Thoracic aorta (tissue), 2 donors: ENCODE measurements at places on chromosomes 6 and 20. TPM values are rescaled to one million over a fixed set of nuclear protein-coding genes. Genes with fewer than 3 reads are reported as not detected.

Gene SLC17A9
- 17.9 TPM for total RNA-seq

DNA sequence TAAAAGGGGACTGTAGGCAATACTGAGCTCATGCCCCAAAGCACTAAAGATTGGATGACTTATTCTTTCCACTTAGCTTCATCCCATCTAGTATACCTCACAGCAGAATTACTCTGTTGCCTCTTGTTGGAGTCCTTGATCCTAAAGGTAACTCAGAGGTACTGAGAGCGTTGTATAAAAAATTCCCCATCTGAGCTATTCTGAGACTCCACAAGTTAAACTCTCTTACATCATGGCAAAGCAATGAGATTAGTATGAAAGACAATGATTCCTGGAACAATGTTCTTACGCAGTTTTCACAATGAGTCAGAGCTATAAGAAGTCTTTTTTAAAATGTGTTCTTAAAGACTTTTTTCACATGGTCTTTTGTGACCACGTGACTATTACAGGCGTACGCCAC lies 370.1 kb downstream of the ADGRB3 start:
- DNase-seq: no peak

Gene LY6G6C
- not detected for total RNA-seq

Gene SLC16A10
- total RNA-seq: 32.4 TPM

- no peak for DNase-seq
Observed at GRCh38 chr6:107345393-107345792, 114.0 kb downstream of the PDSS2 start.

Gene PMEPA1
- total RNA-seq: 104 TPM

DNA sequence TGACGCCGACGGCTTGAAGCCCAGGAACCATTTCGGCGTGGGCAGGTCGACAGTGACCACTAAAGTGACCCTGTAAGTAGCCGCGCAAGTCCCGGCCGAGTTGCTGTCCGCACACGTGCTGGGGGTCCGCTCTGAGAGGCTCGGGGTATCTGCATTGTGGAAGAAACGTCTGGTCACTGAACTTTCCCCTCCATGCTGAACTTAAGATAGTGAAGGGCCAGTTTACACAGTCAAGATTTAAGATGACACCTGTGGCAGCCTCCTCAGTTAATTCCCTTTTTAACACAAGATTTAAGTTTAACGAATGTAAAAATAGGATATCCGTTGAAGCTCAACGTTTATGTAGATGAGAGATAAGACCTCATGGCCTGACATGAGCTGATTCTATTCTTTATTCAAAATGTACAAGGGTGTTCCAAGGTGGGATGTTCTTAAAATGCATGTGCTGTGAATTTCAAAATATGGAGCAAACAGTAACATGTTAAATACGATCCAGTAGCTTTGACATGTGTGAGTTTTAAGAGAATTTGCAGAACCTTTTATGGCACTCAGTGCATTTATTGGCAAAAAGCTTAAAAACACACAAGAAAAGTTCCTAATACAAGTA lies 116.2 kb downstream of the RTN4IP1 start:
- DNase-seq: no peak

DNA sequence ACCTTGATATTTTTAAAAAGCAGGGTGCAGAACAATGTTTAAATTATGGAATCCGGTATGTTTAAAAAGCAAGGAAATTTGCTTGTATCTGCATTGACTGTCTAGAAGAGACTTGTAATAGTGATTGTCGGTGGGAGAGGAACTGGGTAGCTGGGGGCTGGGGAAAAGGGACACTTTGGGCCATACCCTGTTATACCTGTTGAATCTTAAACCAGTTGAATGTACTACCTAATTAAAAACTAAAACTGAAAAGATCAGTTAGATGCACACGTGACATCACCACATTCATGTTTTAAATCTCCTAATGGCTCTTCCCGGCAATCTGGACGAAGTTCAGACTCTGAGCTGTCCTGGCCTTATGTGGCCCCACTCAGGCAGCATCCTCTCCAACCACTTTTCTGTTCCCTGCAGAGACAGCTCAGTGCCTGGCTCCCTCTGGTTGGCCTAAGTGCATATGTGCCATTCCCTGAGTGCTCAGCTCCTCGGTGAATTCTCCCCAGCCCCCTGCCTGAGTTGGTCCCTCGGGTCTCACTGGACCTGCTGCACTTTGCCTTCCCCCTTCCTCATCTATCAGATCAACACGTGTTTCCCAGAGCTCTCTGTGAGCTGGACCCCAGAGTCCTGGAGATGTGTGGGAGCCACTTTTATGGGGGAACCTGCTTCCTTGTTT lies 36.3 kb downstream of the SLC52A3 start:
- DNase-seq: no peak

DNA sequence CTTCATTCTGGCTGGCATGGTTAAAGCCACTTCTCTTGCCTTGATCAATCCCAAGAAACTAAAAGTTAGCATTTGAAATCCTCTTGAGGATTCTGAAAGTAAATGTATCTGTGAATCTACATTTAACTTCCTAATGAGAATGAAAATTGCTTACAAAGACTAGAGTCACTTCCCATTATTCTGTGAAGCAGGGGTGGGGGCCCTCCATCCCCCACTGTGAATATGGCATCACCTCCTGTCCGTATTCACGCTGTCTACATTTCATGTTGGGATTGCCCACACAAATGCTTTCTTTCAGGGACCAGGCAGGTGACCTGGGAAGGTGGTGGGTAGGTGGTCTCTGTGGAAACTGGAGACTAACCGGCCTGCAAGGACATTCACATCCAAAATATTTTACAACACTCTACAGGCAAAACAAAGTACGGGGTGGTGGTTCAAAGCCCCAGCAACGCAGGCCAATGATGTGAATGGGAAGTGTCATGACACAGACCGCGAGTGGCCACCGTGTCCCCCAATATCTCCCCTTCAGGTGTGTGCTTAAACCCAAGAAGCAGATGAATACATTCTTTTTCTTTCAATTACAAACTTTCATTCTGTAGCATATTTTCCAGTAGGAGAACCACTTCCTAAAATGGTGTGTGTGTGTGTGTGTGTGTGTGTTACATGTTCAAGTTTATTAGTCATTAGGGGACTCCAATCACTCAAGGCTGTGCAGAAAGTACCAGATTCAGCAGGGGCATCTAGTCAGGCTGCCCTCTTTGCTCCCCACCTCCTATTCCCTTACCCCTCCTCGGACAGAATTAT lies 132.2 kb downstream of the PRND start:
- DNase-seq: no peak

DNA sequence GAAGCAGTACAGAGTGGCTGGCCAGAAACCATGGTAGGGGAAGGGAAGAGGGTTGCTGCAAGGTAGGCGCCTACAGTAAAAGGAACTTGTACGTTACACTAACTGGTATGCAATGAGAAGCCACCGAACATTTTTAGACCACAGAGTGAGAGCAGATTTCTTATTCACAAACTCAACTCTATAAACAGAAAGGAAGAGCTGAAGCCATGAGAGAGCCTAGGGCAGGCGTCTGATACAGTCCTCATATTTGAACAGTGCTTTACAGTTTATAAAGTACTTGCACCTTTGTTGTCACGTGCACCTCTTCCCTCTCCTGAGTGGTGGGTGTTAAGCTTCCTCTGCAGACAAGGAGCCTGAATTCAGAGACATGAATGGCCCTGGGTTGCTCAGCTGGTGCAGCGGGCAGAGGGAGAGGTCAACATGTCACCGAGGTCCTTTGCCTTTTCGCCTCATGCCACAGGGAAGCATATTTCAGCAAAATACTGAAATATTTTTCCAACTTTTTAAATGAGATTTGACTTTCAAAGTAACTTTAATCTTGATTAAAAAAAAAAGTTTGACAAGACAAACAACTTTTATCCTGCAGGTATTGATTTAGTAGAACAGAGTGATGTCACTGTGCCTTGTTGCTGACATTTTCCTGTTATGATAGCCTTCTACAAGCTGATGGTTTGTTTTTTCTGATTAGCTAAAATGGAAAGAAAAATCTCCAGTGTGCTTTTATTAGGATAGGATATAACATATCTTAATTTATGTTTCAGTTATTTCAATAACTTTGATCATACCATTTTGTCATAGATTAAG lies 23.8 kb downstream of the UST start:
- DNase-seq: no peak

Gene ASF1A
- 7.7 TPM for total RNA-seq

DNA sequence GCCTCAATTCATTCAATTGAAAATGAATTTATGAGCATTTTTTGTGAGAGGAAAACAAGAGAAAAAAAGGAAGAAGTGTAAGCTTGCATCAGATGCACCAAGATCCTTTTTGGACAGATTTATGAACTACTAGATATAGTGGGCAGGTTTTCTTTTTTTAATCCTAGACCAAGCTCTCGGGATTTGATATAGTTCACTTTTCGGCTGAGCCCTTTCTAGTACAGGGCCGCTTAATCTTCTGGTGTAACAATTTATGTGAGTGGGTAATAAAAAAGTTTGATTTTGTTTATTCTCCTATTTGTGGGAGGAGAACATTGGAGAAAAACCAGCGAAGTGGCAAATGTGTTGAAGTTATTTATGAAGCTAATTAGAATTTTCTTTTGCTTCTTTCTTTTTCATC lies 538.0 kb downstream of the UTRN start:
- DNase-seq: no peak

Gene MUC22
- not detected for total RNA-seq

Gene RAET1E
- total RNA-seq: not detected

- DNase-seq: no peak
Observed at GRCh38 chr6:167849846-167850459, 23.2 kb downstream of the AFDN start.

GRCh38 chr6:4624726-4625125 lies 151.5 kb upstream of the CDYL start:
- DNase-seq: no peak

Gene RAB44
- total RNA-seq: not detected

GRCh38 chr6:16316741-16317251 lies 78.4 kb downstream of the GMPR start:
- no peak for DNase-seq

DNA sequence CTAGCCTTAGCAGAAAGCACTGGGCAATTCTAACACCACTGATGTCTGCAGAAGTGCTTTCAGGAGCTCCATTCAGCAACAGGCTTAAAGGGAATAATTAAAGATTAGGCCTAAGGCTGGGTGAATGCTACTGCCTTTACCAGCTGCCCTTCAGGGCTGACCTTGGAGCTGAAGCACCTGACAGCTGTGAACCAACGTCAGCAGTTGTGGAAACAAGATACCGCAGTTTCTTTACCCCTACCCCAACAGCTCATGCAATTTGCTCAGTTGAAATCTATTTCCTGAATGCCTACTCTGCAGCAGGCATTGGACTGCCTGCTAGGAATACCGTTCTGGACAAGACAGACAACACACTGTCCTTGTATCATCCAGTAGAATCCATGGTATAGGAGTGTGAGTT lies 51.5 kb upstream of the ADTRP start:
- DNase-seq: no peak

Gene DNMT3B
- 1.3 TPM for total RNA-seq

- no peak for DNase-seq
Observed at GRCh38 chr6:5697508-5697907, 309.2 kb downstream of the NRN1 start.

DNA sequence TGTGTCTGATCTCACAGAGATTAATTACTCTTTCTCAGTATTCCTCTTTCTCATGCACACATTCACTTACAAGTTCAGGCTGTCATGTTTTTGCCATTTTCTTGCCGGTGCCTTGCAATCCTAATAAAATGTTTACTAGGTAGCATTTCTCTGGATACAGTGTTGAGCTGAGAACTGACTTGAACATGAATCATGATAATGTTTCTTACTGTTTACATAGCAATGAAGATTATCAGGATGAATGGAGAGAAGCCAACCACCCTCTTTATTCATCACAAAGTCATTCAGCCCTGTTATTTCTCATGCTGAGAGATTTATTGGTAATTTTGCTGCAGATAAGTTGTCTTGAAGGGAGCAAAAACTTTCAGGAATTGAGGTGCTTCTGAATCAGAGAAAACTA lies 185.5 kb upstream of the ECI2 start:
- DNase-seq: no peak

GRCh38 chr6:119323931-119324330 lies 25.6 kb downstream of the MAN1A1 start:
- DNase-seq: no peak

Gene LGSN
- not detected for total RNA-seq

Gene AHCY
- total RNA-seq: 71.8 TPM

DNA sequence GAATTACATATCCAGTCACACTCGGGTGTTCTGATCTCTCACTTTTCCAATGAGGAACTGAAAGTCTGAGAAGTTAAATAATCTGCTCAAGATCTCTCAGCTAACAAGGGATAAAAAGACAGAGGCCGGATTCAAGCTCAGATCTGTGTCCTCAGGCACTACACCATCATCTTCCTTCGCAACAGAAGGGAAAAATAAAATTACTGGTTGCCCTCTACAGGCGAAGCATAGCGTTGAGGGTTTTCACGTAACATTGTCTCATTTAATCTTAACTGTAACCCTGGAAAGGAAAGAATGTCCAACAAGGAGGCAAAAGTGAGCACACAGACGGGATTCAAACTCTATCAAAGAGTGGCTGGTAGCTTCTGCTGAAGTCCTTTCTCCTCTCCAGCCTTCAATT lies 67.8 kb upstream of the ANKEF1 start:
- DNase-seq: no peak

DNA sequence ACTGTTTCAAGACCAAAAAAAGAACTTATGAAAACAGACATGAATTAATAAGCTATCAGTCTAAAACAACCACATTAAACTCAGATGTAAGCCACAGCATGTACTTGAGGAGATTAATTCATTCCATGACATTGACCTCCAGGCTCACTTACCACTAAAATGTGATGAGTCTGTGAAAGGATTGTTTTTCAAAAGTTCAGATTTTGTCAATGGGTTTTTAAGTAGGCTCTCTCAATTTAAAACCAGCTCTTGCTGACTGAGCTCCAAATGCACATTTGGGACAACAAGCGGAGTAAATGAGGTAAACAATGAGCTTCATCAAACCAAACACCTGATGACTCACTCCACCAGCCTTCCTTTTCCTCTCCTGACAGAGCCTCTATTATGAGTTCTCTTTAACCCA lies 197.0 kb downstream of the SIM1 start:
- no peak for DNase-seq

DNA sequence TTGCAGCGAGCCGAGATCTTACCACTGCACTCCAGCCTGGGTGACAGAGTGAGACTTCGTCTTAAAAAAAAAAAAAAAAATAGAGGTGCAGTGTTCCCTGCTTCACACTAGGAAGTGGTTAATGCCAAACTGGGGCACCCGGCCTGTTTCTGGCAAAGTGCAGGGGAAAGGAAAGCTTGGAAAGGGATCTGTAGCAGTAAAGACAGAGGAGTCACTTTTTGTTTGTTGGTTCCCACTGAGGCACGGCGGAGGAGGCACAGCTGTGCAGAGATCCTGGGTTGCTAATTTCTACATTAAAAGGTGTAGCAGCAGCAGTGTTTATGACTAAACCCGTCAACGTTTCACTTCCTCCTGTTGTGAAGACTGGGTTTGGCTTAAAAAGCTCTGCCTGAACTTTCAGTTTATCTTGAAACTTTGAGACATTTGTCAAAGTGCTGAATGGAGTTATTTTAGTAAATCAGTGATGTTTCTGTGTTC lies 125.6 kb downstream of the CARMIL1 start:
- DNase-seq: no peak

- no peak for DNase-seq
Observed at GRCh38 chr6:16978686-16979085, 123.2 kb upstream of the STMND1 start.

Gene NKX2-4
- not detected for total RNA-seq

- DNase-seq: no peak
Observed at GRCh38 chr6:75282706-75283105, 1.9 kb downstream of the TMEM30A start.

Gene PNLDC1
- not detected for total RNA-seq
